ENCODE measurements at places on chromosomes 16 and 17.
A peak's percentile ranks its signal among the peaks of the same experiment; 100 is the strongest.

DNA sequence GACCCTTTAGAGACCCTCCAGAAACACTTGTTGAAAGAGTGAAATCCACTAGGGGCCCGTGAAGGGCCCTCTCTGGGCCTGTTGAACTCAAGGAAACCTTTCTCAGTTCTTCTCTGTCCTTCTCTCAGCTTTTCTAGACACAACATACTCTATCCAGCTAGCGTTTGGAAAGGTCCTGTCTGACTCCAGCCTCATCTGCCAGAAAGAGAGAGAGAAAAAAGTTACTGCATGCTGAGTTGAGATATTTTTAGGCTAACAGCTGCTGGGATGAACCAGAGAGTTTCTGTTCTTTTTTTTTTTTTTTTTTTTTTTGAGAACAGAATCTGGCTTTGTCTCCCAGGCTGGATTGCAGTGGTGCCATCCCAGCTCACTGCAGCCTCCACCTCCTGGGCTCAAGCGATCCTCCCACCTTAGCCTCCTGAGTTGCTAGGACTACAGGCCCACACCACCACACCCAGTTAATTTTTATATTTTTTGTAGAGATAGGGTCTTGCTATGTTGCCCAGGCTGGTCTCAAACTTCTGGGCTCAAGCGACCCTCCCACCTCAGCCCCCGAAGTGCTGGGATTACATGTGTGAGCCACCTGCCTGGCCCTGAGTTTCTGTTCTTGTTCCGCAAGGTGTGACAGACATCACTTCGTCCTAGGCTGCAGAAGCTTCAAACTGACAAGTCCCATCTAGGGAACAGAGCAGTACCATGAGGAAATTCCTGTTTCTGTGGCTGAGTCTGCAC, 14.9 kb upstream of the TEX2 start:
- DNase-seq: no peak

GRCh38 chr17:43392397-43392796, 6.4 kb upstream of the ARL4D start:
- no peak for DNase-seq

DNA sequence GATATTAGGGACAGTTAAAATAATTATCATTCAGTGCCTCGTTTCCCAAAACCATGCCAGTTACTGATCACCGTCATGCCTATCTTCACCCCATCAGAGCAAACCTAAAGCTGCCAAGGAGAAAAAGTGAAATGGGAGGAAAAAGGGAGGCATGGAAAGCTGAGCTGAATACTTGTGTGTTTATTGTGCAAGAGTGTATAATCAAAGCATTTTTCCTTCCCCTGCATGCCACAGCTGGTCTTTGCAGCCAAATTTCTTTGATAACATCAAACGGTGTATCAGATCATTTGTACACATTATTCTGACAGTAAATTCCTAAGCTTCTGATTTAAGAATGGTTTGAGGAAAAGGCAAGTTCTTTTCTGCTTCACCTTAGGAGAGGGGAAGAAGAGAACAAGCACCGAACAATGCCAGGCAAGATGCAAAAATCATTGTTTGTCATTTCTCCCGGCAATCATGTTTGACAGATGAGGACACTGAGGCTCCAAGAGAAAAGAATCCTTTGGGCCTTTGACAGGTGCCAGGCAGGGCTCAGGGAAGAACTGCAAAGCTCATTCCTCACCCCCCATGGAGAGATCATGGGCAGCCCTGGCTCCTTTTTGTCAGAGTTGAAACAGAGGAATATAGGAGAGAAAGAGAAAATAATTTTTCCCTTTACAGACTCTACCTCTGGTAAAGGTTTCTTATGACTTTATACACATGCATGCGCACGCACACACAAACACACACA, 51.4 kb upstream of the ARHGAP44 start:
- DNase-seq: no peak

- no peak for DNase-seq
Observed at GRCh38 chr16:12627394-12627793, 176.3 kb downstream of the CPPED1 start.

- peak; percentile 41 for DNase-seq
Observed at GRCh38 chr16:15427648-15428239, 6.6 kb upstream of the BMERB1 start.

GRCh38 chr16:89999831-90000574, 19.3 kb downstream of the DBNDD1 start:
- DNase-seq: no peak

- DNase-seq: no peak
Observed at GRCh38 chr17:15511142-15511541, 43.7 kb upstream of the CDRT4 start.

DNA sequence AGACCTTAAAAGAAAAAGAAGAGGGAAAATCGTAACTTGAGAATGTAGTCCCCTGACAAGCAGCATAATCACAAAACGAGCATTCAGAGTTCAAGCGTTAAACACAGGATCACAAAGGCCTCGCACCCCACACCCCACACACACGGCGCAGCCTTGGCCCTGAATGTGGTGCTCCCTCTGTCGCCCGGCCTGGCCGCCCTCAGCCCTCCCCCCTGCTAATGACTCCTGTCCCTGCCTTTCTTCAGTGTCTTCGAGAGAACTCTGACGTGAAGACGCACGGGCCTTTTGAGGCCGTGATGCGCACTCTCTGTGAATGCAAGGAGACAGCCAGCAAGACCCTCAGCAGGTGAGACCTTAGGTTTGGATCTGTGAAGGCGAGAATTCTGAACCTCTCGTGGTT, 47.5 kb upstream of the ENDOV start:
- no peak for DNase-seq

- no peak for DNase-seq
Observed at GRCh38 chr17:17080181-17080631, 37.9 kb downstream of the MPRIP start.

GRCh38 chr17:79064026-79064425, 10.6 kb upstream of the ENGASE start:
- DNase-seq: no peak

GRCh38 chr16:26606381-26607150, 460.2 kb upstream of the C16orf82 start:
- no peak for DNase-seq

GRCh38 chr17:37859451-37859850, 64.8 kb upstream of the TBC1D3K start:
- DNase-seq: no peak

DNA sequence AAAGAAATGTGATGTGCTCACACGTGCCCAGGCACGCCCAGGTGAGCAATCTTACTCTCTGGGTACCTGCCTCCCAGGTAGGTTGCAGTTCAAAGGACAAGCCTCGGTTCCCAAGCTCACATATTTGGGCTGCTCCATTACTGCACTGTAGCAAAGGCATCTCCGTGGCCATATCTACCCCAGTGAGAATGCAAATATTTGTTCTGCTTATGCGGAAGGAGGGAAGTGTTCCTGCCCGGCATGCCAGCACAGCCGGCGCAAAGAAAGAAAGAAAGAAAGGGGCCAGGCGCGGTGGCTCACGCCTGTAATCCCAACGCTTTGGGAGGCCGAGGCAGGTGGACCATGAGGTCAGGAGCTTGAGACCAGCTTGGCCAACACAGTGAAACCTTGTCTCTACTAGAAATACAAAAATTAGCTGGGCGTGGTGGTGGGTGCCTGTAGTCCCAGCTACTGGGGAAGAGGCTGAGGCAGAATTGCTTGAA, 30.7 kb downstream of the SLC43A2 start:
- DNase-seq: no peak

GRCh38 chr17:9509236-9509816, 66.3 kb downstream of the STX8 start:
- DNase-seq: no peak

DNA sequence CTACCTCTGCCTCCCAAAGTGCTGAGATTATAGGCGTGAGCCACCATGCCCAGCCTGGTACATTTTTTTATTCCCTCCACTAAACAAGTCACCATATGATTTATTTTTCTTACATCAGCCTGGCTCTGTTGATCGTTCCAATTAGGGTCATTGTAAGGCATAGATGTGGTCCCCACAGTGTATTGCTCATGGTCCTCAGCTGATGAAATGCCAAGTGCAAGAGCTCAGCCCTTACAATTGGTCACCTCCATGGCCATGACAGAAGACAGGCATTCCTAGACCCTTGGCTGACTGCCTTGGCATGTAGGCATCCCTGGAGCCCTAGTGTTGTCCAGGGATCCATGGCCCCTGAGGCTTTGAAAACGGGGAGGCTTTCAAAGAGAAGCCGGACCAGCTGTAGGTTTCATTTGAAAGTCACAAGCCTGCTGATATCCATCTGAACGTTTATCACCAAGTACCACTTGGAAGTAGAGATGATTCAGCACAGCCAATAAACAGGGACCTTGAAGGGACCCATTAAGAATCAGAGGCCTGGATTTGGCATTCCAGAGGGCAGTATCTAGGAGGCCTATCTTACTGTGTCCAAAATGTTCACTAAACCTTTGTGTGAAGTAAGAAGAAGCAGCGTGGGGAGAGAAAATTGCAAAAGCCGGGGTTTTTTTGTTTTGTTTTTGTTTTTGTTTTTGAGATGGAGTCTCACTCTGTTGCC, 20.6 kb upstream of the PRKCA start:
- DNase-seq: no peak

GRCh38 chr17:6306820-6307219, 128.1 kb downstream of the AIPL1 start:
- DNase-seq: no peak

DNA sequence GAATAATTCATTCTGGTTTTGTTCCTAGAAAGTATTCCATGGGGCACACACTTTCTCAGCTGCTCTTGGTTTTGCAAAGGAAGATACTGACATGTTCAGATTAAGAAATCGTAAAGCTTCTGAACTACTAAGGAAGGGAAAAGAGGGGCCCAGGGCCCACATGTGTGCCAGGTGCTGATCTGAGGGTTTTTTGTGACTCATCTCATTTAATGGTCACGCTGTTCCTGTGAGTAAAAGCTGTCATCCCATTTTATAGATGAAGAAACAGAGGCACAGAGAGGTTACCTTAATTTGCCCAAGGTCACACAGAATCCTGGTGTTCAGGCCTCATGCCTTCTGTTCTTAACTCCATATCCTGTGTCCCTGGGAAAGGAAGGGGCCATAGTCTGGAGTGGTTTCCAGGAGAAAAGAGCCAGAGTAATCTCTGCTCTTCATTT, 113.2 kb downstream of the MSI2 start:
- DNase-seq: no peak

DNA sequence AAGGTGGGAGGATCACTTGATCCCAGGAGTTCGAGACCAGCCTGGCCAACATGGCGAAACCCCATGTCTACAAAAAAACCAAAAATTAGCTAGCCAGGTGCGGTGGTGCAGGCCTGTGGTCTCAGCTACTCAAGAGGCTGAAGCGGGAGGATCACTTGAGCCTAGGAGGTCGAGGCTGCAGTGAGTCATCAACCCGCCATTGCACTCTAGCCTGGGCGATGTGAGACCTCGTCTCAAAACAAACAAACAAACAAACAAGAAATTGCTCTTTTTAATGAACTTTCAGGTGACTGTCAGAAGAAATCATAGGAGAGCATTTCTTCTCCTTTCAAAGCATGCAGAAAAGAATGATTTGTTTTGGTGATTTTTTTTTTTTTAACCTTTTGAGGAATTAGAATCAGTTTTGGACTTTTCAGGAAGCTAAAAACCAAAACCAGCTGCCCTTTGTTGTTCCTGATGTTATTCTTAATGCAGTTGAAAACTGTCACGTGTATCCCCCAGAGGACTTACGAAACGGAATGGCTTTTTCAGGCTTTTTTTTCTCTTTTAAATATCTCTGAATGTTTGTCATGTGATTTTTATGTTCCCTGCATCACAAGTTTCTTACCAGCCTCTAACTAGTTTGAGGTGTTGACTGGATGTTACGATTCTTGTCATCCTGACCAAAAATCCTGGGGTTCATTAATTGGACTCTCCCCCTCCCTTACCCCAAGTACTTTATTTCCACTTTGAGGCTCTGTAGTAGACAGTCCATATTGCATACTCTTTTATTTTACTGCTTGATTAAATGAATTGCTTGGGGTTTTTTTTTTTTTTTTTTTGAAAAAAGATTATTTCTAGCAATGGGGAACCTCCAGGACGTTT, 34.1 kb downstream of the SNX29 start:
- no peak for DNase-seq

DNA sequence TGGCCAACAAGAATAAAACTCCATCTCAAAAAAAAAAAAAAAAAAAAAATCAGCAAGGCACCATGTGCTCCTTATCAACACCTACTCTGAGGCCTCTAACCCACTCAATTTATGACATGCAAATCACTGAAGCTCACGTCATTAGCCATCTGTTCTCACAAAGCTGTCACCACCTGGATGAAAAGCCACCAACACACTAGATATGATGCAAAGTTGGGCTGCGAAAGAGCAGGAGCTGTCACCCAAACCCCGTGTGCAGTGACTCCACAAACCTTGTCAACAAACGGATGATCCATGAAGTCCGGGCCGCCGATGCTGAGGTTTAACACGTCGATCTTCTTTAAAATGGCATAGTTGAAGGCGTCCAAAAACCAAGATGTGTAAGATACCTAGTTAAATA, 25.3 kb downstream of the MBTPS1 start:
- no peak for DNase-seq

DNA sequence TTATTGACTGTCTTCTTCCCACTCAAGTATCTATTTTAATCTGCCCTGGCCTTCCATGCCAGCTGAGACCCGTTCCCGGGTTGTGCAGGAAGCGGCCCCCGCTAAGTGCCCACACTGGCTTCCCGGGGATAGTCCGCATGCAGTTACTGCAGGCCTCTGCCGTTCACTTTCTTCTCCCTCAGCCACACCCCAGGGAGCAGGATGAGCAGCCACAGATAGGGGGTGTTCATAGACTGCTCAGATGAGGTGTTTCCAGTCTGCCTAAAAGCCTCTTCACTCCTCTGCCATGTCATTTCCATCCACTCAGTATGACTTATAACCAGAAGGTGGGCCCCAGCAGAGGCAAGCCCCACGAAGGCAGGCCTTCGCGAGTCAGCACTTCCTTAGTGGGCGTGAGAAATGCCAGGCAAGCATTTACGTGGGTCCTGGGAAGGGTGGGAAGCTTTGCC, 7.7 kb downstream of the MED9 start:
- no peak for DNase-seq

DNA sequence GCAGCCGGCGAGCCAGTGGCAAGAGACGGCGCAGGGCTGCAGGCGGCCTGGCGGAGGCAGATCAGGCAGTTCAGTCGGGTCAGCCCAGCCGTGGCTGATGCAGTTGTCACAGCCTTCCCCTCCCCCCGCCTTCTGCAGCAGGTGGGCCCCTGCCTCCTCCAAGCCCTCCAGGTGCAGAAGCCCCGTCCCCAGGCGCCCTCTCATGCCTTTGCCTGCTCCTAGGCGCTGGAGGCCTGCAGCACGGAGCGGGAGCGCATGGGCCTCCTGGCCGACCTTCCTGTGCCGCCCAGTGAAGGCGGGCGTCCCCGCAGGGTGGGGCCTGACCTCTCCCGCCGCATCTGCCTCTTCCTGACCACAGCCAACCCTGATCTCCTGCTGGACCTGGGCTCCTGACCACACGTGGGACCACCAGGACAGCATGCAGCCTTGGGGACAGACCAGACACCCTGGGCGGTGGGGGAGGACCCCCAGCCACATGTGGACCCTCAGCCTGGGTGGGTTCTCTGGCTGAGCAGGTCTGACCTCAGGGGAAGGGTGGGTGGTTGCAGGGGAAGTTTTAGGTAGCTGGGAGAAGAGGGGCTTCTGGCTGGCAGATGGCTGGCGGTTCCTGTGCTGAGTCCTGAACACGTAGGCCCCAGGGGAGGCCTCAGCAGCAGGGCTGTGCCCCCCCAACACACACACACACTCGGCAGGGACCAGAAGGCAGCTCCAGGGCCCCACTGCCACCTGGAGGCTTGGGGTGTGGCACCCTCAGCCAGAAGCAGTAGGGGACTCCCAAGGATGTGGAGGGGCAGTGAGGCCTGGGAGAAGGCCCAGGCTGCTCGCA, 3.1 kb upstream of the MRPS34 start:
- peak; percentile 4 for DNase-seq

All from NCI-H1417 (cell line).